Activated gamma-delta T cell treated with Interleukin-2 at 50 U/mL for 16 hours (primary cell): ENCODE measurements at places on chromosomes 1 and 21.

DNA sequence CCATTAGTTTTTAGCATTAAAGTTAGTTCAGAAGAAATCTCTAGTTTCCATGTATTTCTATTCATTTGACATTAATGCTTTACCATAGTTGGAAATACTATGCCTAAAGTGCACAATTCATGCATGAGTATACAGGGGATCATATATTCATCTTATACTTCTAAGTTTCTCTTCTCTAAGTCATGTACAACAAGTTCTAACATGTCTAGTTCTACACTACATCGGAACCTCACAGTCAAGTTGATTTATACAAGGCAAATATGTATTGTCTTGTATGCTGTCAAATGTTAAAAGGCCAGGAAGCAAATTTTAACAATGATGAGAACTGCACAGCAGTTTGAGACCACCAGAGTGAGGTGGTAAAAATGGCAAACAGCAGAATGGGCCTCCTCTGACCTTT, 22.9 kb upstream of the MOB3C start:
- no peak for DNase-seq

GRCh38 chr1:213914392-213914791, 73.4 kb upstream of the PROX1 start:
- no peak for DNase-seq

- DNase-seq: no peak
Observed at GRCh38 chr21:14926186-14926585, 138.6 kb downstream of the NRIP1 start.

DNA sequence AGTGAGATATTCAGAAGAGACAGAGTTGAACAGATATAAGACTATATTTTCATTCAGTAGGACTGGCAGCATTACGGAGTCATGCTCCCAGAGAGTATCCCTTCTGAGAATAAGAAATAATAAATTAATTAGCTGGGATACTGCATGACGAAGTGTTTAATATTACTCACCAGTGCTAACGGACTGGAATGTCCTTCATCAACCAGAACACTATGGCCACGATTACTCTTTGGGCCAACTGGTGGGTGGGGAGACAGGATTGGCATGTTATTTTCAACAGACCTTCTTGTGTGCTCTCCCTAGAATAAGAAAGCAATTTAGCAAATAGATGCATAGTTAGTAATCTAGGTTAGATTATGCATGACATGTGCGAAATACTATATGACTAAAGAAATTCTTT, 32.4 kb downstream of the ERICH3 start:
- no peak for DNase-seq

GRCh38 chr1:26820784-26821269, 5.7 kb upstream of the ZDHHC18 start:
- DNase-seq: peak; percentile 29

GRCh38 chr1:27446496-27447020, 43.4 kb downstream of the WASF2 start:
- DNase-seq: no peak
